ENCODE measurements at places on chromosomes 11 and 22.

GRCh38 chr11:8099291-8099899, 18.4 kb downstream of the TUB start:
- no peaks in the 10 kb centered on the region for H3K36me3 ChIP-seq
- H3K4me1 ChIP-seq, result no peaks in the 10 kb centered on the region
- H3K27ac ChIP-seq, result no peak overlapping the region

DNA sequence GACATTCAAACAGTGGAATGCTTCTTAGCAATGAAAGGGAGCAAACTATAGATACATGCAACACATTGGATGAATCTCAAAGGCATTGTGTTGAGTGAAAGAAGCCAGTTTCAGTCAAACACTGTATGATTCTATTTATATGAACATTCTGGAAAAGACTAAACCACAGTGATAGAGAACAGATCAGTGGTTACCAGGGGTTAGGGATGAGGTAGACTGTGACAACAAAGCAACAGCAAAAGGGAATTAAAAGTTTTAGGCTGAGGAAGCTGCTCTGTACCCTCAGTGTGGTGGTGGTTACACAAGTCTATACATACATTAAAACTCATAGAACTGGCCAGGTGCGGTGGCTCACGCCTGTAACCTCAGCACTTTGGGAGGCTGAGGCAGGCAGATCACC, 23.0 kb downstream of the FDX1 start:
- DNase-seq, result no peak
- no peak overlapping the region for H3K27ac ChIP-seq
- no peak overlapping the region for H3K4me3 ChIP-seq
- no peaks in the 10 kb centered on the region for H3K4me1 ChIP-seq
- H3K27me3 ChIP-seq, result no peaks in the 10 kb centered on the region

DNA sequence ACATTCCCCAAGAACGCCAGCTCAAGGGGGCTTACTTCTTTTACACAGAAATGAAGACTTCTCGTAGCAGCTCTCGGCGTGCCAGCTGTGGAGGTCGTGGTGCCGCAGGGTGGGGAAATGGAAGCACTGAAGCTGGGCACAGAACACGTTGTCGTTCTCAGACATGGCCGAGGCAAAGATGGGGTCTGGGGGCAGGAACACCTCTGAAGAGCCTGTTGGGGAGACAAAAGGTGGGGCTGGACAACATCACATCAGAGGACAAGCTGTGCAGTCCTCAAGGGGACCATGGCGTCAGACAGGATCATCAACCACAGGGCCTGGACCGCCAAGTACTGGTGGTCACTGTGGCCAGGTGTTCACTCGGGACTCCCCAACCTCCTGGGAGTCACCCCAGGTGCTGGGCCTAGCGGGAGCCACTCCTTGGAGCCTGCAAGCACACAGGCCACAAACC, 65.2 kb downstream of the DGCR2 start:
- no peaks in the 10 kb centered on the region for H3K27me3 ChIP-seq
- no peak overlapping the region for H3K4me3 ChIP-seq
- peaks cover 4% of the 10 kb centered on the region for H3K36me3 ChIP-seq
- 0 out of 2 replicates have a peak, but pooled peaks cover under 1% of the 10 kb centered on the region for H3K4me1 ChIP-seq
- DNase-seq, result no peak
- H3K27ac ChIP-seq, result no peak overlapping the region

DNA sequence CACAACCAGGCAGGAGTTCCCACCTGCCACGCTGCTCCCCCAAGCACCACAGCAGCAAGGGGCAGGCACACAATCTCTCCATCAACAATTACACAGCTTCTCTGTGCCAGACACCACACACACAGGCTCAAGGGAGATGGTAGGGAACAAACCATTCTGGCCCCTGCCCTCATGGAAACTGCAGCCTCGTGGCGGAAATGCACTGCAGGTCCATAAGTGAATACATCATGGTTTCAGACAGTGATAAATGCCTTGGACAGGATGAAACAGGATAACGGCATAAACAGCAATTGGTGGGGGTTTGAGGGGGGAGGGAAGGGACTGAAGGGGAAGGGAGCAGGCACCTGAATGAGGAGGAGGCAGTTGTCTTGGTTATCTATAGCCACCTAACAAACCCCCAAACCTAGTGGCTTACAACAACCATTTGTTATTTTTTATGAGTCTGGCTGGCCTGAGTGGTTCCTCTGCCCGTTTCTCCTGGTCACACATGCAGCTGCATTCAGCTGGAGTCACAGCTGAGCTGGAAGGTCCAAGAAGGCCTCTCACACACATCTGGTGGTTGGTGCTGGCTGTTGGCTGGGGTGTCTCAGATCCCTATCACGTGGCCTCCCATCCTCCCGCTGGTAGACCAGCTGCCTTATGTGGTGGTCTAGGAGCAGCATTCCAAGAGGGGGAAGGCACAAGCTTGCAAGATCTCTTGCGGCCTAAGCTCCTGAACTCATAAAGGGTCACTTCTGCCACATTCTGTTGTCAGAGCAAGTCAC, 15.0 kb upstream of the YWHAH start:
- peaks cover 16% of the 10 kb centered on the region for H3K4me1 ChIP-seq
- DNase-seq, result no peak
- no peaks in the 10 kb centered on the region for H3K36me3 ChIP-seq
- no peaks in the 10 kb centered on the region for H3K27me3 ChIP-seq
- H3K4me3 ChIP-seq, result no peak overlapping the region

- no peak overlapping the region for H3K4me3 ChIP-seq
- no peaks in the 10 kb centered on the region for H3K36me3 ChIP-seq
- H3K4me1 ChIP-seq, result no peaks in the 10 kb centered on the region
- H3K27ac ChIP-seq, result no peak overlapping the region
- DNase-seq, result no peak
These were observed 625 bp downstream of the RFPL2 start for GRCh38 chr22:32204040-32204855.
